ENCODE measurements at places on chromosomes 3 and 15.

DNA sequence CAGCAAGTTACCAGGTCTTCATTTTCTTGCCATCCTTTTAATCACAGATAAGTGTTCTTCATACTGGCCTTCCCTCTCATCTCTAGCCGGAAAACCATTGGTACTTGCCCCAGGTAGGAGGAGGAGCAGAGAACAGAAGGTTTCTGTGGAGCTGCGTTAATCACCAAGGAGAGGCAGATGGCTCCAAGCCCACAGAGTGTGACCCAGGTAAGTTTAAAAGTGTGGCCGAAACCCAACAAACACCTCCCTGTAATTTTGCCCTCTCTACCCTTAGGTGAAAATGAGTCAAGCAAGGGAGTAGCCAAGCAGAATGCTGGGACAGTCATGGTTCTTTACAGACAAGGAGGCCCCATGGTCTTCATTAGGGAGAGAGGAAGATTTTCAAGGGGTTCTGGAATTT lies 37.3 kb downstream of the NFKBIZ start:
- no peak for DNase-seq

DNA sequence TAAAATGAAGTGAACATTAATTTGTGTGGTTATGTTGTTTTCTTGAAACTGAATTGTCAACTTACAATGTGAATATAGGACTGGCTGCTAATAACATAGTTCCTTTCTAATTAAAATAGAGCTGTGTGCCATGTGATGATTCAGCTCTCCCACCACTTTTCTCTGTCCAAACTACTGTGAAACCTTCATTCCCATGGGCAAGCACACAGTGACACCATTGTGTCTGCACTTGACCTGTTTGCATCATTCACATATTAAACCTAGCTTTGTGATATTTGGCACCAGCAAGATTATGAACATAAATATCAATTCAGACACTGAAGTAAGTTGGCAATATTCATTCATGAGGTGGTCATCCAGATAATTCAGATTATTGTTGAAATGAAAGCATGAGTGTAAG lies 78.8 kb upstream of the TCF12 start:
- DNase-seq = no peak

DNA sequence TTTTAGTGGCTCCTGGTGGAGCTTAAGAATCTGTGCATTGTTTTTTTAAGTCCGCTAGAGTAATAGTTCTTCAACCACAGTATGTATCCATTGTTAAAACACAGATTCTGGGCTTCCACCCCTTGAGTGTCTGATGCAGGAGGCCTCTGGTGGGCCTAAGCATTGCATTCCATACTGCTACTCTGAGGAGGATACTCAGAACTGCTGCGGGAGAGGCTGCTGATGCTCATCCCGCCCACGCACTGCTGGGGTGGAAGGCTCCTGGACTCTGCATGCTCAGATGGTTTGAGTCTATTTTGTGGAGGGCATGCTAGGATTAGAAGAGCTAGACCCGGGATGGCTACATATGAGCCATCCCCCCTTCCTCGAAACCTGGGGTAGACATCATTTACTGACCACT lies 74.4 kb downstream of the THSD4 start:
- no peak for DNase-seq

GRCh38 chr3:193157051-193157450 lies 84.0 kb upstream of the PLAAT1 start:
- DNase-seq = no peak

- DNase-seq = no peak
Measured at GRCh38 chr15:63528138-63528659, 23.8 kb downstream of the USP3 start.

- DNase-seq = no peak
Measured at GRCh38 chr3:128210711-128211110, 57.4 kb downstream of the EEFSEC start.

DNA sequence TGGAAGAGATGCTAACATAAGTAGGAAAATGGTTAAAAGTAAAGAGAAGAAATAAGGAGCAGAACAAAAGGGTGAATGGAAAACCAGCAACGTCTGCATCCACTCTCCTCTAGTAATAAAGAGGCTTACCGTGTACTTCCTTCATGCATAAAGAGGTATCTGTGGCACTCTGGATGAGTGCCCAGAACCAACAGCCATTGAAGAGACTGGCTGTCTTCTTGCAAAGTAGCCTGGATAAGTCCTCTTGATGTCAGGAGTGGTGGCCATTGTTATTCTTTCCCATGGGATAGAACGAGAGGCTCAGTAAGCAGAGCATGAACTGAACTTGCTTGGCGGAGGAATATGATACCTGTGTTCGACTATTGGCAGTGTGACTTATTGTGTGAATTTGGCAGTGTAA lies 186.2 kb upstream of the RASGRP1 start:
- no peak for DNase-seq

DNA sequence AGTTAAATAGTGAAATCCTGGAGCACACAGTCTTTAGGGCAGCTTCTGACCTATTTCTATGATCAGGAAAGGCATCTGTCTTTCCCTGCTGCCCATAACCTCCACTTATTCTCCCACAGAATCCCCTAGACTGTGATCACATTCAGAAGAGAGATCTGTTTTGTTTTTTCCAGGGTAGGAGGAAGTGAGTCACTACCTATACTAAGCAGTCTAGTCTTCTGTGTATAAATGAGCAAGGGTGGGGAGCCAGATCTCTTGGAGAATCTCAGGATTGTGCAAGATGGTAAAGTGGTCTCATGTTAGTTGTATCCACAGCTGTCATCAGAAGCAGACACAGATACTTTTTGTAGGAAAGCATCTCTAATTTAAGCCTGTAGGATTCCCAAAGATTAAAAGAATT lies 11.8 kb upstream of the FBXO22 start:
- DNase-seq = peak; percentile 24

DNA sequence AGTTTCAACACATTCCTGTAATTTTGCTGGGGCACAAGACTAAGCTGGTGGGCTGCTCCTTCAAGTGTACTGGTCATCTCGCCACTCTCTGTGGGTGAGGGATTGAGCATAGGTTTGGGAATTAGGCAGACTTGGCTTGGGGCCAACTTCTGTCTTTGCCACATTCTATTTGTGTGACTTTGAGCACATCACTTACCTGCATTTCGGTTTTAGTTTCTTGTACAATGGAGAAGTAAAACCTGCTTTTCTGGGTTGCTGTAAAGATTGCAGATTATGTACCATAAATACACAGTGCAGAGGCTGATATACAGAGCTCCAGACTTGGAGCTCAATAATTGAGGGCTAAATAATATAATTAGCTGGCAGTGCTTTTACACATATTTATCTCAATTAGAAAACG lies 162.1 kb downstream of the C3orf38 start:
- DNase-seq = no peak

DNA sequence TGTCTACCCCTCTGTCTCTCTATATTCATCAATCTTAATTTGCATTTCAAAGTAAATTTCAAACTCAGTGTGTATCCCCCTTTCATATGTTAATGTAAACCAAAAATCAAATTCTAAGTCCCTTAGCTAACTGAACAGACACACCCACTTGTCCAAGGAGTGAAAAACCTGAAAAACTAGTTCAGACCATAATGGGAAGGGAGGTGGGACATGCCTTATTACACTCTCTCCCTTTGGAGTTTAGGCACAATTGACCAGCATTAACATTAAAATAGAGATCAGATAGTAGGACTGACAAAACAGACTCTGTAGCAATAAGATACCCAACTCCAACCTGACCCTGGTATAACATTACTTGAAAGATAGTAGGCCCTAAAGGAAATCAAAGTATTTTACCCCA lies 247.7 kb upstream of the GADL1 start:
- DNase-seq = no peak

- DNase-seq = no peak
Measured at GRCh38 chr3:144586382-144586781, 614.8 kb downstream of the DIPK2A start.

- no peak for DNase-seq
Measured at GRCh38 chr3:110178965-110179364, 841.6 kb upstream of the DPPA4 start.

- DNase-seq = no peak
Measured at GRCh38 chr15:70137967-70138366, 40.2 kb upstream of the TLE3 start.

GRCh38 chr15:101092156-101092866 lies 159.5 kb downstream of the CHSY1 start:
- no peak for DNase-seq

DNA sequence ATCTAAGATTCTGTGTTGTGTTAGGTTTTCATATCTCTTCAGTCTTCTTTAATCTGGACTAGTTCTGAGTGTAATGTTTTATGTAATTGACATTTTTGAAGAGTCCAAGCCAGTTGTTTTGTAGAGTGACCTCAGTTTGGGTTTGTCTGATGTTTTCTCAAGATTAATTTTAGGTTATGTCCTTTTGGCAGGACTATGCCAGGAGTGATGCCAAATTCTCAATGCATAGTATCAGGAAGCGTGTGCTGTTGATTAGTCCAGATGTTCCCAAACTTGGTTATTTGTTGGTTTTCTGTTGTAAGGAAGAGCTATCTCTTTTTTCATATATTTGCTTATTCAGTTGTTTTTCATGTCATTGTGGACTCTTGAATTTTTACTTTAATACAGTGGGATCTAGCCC lies 32.6 kb downstream of the NMD3 start:
- DNase-seq = no peak

DNA sequence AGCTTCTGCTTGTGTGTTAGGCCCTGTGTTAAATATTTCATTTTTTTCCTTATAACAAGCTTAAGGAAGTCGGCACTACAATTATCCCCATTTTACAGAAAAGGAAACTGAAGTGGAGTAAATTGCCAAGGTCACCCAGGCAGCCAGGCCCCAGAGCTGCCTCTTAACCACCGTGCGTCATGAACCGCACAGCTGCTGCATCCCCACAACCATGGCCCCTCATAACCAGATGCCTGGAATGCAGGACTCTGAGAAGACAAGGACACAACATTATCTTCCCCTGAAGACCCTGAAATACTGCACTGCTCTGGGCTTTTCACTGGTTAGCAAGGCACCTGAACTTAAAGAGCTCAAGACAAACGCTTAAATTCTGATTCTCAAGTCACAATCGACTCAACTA lies 14.6 kb downstream of the LRIG1 start:
- DNase-seq = no peak

- no peak for DNase-seq
Measured at GRCh38 chr15:60529332-60529731, 50.4 kb upstream of the ICE2 start.

DNA sequence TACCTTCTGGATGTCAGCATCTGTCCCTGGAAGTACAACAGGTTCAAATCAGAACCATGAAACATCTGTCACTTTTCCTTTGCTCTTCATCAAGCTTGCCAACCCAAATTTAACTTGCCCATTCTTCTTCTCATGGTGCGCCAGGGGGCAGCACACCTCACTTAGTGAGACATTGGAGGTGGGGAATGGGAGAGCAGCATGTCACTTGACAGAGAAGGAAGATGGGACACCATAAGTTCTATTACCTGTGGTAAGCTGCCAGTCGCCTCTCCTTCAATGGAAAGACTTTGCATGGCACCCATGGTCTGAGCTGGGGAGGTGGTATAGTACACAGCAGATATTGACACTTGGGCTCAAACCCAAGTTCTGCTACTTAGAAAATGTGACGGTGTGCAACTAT lies 2.9 kb downstream of the SCN5A start:
- peak; percentile 45 for DNase-seq

DNA sequence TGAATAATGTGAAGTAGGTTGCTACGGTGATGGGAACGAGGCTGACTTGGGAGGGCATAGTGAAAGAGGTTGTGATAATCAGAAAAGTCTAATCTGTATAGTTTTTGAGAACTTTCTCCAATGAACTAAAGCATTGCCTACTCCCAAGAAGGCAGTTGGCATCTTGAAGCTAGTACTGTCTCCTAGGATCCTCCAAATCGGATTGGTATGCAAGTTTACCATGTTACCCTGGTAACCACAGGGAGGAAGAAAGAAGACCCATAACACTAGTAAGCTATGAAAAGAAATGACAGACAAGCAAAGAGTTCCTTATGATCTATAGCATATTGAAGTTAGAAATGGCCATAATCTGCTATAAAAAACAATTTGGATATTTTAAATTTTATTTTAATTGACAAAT lies 127.2 kb upstream of the SYNPR start:
- DNase-seq = no peak

- no peak for DNase-seq
Measured at GRCh38 chr3:15755780-15756179, 42.0 kb downstream of the ANKRD28 start.

DNA sequence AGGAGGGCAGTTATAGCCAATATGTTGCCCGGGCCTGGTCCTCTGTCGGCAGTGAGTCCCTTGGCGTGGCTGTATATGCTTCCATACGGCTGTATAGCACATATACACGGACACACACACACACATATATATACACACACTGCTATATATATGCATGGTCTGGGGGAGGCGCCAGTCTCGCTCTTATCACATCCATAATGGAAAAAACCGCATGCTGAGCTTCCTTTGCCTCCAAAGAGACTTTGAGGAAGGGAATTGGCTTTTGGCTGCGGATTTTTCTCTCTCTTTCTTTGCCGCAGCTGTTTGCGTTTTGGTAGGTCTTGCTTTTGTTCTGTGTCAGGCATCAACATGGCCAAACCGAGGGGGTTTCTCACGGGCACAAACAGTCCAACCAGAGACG lies 11.3 kb upstream of the TMEM115 start:
- peak; percentile 41 for DNase-seq

- DNase-seq = peak; percentile 84
Measured at GRCh38 chr3:38725726-38726419, 76.4 kb upstream of the SCN5A start.

DNA sequence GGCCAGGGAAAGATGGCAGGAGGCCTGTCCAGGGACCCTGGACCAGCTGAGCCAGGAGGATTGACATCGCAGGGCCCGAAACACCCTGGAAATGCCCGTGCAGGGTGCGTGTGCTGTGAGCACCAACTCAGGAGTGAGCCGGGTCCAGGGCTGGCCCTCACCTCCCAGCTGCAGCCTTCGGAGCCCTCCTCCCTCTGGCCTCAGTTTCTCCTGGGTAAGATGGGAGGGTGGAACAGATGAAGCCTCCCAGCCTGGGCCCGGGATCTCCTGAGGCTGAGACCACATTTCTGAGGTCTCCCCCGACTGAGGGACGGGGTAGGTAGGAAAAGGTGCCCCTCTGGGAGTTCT lies 5.3 kb upstream of the CALML4 start:
- no peak for DNase-seq

DNA sequence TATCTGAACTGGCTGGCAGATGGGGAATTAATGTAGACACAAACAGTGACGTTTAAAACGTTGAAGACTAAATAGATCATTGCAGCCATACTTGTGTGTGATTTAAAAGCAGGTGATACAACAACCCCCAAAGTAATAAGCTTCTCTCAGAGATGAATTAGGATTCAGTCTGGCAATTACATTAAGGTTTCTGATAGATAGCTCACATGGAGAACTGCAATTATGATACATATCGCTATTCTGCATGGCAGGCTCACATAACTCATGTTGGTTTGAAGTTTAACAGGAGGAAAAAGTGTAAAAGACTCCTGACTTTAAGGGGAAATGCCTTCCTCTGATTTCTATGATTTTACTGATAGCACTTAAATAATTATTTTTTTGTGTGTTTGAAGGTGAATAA lies 196.9 kb downstream of the CLSTN2 start:
- no peak for DNase-seq

DNA sequence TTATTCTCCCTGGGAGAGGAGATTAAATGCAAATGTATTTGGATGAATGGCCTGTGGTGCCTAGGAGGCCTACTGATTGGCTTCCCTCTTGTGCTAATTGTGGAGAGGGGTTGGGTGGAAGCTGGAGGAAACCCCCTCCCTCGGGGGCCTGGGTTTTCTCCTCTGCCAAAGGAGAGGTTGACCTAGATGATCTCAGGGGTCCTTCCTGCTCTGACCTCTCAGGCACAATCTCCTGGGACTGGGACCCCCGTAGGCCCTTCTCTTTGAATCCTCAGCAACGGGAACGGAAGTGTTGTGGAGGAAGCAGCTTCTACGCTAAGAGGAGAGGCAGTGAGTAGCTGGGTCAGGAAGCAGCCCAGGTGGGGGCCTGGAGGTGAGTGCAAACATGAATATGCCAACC lies 40.5 kb upstream of the MAGEF1 start:
- no peak for DNase-seq
